Fibroblast of the aortic adventitia (primary cell): ENCODE measurements at places on chromosomes 1 and 21. TPM values are rescaled to one million over a fixed set of nuclear protein-coding genes. Genes with fewer than 3 reads are reported as not detected.

Gene SLAMF1
- total RNA-seq: not detected in 2 replicates

- DNase-seq: no peak
These were observed 14.4 kb downstream of the ILDR2 start for GRCh38 chr1:166960858-166961474.

- peak; percentile 44 for DNase-seq
These were observed 105.9 kb downstream of the DTL start for GRCh38 chr1:212141404-212141803.

Gene MCOLN2
- 1.1 and 1.2 TPM in 2 replicates for total RNA-seq
